Activated T-helper 1 cell treated with anti-CD3 and anti-CD28 coated beads, Interleukin-2, amount 50 U/mL, for 16 hours (primary cell): ENCODE measurements at places on chromosomes 4 and X.

GRCh38 chrX:679291-679979 lies 48.8 kb downstream of the SHOX start:
- no peak for DNase-seq

GRCh38 chrX:106284431-106285025 lies 116.4 kb downstream of the PWWP3B start:
- no peak for DNase-seq

- no peak for DNase-seq
Observed at GRCh38 chr4:57043347-57044251, 64.9 kb downstream of the POLR2B start.

DNA sequence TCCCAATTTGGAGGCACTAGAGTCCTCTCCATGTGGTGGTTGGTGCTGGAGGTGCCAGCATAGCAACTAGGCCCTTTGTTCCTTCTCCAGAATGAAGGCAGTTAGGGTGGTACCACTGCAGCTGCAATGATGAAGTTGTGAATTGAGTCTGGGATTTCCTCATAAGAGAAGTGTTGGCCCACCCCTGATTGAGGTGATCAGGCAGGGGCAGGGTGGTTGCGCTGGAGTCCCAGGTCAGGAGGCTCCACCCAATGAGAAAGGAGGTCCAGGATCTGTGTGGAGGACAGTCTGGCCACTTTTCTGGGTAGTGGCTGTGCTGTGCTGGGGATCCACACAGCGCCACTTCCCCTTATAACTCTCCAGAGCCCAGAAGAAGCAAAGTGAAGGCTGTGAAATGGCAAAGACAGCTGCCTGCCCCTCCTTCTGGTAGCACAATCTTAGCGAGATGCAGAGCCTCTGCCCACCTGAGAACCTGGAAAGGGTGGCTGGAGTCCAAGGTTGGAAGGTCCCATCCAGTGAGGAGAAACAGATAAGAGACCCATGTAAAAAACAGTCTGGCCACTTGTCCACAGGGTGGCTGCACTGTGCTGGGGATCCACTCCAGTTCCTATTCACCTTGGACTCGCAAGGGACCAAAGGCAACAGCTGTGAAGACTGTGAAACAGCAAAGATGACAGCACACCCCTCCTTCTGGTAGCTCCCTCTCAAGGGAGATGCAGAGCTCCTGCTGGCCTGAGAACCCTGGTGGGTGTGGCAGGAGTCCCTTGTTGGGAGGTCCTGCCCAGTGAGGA lies 124.6 kb downstream of the RRAGB start:
- no peak for DNase-seq

- no peak for DNase-seq
Observed at GRCh38 chr4:51895158-51895557, 52.2 kb downstream of the DCUN1D4 start.

DNA sequence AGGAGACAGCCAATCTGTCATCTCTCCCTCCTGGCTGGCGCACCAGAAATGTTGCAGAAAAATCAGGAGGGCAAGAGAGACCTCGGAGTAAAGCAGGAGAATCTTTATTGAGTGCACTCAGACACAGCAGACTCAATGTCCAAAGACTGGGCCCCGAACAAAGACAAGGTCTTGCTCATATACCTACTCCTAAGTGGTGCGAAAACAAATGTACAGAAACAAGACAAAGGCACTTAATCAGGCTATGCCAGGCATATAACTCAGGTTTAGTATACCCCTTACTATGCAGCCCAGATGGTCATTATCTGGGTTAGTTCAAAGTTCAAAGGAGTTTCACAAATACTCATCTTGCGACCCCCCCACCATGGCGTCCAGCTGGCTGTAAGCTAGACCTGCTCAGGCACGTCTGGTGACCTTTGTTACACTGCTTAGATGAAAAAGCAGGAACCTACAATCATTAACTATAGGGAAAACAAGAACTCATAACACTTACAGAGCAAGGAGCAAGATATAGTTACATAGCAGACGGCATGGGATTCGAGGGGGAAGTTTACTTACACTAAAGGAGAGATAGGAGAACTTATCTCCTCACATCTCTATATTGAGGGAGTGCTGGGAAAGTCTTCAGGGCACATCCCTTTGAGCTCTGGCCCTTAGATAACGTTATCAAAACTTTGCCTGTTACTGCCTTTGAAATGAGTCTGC lies 27.5 kb downstream of the SULT1E1 start:
- DNase-seq: no peak
